Stimulated activated CD8-positive, alpha-beta memory T cell treated with anti-CD3 and anti-CD28 coated beads, Interleukin-7, amount 100 ng/mL, for 48 hours (primary cell): ENCODE measurements at places on chromosomes 7 and 10.

DNA sequence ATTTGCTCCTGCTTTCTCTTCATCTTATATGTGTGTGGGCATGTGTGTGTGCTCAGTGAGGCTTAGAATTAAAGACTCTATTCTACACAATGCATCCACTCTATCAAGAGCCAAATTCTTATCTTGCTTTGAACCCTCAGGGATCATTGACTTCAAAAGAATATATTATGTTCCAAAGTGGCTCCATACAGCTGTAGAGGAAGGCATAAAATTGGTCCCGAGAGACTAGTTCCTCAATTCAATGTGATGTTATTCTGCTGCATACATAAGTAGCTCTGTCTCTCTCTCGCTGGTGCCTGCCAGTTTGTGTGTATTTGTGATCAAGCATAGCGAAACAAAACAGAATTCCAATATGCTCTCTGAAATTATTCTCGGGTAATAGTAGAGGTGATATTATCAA, 997.9 kb upstream of the POT1 start:
- DNase-seq, result no peak

- DNase-seq, result no peak
Measured at GRCh38 chr7:39353615-39354376, 212.4 kb upstream of the YAE1 start.

GRCh38 chr7:88437132-88437531, 130.4 kb upstream of the STEAP4 start:
- no peak for DNase-seq

DNA sequence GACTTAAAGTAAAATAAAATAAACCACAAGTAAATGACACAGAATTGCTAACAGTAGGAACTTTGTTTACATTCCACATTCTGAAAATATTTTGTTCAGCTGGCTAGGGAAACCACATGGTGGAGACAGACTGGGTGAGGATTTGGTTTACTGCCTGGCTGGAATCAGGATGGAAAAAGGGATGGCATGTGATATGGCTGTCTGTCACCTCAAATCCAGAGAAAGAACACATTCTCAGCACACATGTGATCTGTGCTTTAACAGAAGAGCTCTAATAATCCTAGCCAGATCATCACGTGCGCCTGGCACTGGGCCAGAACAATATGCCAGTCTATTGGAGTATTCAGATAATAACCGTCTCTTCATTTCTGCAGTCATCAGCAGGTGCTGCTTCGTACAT, 90.9 kb upstream of the PIP4K2A start:
- no peak for DNase-seq

DNA sequence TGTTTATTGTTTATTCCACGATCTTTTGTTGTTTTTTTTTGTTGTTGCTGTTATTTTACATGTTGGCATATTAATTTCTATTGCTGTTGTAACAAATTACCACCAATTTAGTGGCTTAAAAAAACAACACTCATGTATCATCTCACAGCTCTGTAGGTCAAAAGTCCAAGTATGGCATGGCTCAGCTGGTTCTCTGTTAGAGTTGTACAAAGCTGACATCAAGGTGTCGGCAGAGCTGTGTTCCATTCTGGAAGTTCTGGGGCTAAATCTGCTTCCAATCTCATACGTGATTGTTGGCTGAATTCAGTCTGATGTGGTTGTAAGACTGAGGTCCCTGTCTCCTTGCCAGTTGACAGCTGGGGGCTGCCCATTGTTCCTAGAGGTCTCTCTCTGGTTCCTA, 60.2 kb upstream of the FAM133B start:
- no peak for DNase-seq

GRCh38 chr7:131145770-131146169, 181.9 kb upstream of the MKLN1 start:
- DNase-seq, result no peak

DNA sequence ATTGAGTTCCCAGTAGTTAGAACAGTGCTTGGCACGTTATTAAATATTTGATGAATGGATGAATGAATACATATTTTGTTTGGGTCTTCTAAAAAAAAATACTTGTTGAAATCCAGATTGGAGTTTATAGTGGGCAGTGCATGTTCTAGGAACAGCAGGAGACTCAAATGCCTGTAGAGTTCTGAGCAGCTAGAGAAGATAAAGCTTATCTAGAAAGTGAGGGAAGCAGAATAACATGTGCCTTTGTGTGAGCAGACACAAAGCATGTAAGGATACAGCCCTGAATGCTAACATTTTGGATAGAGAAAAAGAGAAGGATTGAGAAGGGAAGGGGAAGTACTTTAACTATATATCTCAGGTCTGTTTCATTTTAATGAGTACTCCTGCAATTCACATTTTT, 71.9 kb downstream of the SRI start:
- DNase-seq, result no peak

GRCh38 chr10:124296121-124296812, 122.5 kb downstream of the OAT start:
- DNase-seq, result no peak

GRCh38 chr10:103439776-103440175, 12.4 kb downstream of the CALHM2 start:
- DNase-seq, result no peak

DNA sequence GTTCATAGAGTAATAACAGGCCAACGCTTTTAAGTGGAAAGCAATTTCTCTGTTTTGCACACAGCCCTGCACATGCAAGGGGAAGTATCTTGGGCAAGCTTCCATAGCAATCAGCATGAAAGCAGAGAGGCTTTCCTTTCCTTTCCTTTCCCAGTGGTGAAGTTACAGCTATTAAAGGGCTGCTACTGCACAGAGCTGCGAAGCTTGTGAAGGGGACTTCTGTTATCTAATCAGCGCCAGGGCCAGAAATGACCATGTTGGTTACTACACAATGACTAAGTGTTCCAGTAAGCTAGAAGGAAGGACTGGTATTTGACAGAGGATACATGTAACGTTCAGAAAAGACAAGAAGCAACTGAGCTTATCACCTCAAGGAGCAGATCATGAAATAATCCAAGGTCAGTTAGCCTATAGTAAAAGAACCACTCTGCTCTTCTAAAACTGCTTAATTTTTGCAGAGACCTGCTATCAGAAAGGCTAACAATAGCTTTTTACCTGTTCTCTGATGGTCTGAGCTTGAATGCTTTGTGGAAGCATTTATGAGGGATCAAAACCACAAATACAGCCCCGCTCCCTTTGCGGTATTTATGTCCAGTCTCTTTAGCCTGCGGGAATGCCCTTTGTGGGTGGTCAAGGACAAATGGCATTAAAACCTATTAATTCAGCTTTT, 45.9 kb downstream of the SGMS1 start:
- DNase-seq, result no peak

DNA sequence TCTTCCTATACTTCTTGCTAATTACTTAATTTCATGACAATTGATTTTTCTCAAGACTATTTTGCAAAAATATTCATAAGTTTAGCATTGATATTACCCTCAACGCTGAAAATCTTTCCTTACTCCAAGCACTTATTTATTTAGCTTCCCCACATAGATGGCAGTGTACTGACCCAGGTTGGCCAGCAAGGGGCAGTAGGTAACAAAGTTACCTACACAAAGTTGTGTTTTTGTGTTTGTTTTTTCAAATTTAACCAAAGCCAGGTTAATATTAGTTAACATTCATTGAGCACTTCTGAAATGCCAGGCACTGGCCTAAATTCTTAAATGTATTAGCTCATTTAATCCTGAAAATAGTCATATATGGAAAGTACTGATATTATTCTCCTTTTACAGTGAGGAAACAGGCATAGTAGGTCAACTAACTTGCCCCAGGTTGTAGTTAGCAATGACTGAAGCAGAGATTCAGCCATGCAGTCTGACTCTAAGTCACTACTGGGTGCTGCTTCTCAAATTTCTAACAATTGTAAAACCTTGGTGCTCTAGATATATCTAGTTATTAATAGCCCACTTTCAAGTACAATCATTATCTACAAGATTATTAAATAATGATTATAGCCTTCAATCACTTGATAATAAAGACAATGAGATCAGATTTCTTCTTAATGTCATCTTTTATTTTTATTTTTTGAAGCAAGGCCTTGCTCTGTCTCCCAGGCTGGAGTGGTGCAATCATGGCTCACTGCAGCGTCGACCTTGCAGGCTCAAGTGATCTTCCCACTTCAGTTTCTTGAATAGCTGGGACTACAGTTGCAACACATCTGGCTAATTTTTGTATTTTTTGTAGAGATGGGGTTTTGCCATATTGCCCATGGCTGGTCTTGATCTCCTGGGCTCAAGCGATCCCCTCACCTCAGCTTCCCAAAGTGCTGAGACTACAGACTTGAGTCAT, 5.8 kb upstream of the GGCT start:
- no peak for DNase-seq

DNA sequence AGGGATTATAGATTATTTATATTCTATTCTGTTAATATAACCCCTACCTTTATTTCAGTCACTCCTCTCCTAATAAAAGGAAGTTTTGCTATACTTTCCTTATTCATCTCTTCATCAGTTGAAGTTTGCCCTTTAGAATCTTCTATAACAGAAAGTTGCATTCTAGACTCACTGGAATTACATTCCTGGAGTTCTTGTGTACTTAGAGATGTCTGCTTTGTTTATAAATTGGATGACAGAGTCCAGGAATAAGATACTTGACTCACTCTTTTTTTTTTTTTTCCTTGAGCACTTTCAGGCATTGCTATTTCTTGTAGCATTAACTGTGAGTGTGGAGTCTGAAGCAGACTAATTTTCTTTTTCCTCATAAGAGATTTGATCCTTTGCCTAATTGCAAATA, 640.8 kb downstream of the XPNPEP1 start:
- no peak for DNase-seq

DNA sequence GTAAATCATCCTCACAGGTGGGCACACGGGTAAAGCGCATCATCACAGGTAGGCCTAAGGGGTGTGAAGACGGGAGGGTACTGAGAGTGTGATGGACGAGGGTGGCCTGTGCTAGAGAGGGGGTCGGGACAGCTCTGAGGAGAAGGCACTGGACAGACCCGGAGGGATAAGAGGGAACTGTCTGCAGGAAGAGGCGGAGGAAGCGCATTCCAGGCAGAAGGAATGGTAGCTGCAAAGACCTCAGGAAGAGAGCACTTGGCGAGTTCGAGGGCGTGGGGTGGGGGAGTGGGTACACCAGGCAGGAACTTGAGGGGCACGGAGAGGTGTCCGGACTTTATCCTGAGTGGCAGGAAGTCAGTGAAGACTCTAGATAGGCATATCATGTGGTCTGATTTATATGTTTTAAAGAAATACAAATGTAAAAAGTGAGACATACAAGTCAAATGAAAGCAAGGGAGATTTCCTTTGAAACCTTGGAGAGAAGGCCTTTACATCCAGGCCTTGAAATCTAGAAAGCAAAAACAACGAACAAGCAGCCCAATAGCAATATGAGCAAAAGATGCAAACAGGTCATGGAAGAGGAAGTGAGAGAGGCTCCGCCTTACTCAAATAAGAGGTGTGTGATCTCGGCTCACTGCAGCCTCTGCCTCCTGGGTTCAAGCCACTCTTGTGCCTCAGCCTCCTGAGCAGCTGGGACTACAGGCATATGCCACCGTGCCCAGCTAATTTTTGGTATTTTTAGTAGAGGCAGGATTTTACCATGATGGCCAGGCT, 3.6 kb downstream of the LHPP start:
- DNase-seq, result no peak
